ENCODE measurements at places on chromosomes 6 and 20.

DNA sequence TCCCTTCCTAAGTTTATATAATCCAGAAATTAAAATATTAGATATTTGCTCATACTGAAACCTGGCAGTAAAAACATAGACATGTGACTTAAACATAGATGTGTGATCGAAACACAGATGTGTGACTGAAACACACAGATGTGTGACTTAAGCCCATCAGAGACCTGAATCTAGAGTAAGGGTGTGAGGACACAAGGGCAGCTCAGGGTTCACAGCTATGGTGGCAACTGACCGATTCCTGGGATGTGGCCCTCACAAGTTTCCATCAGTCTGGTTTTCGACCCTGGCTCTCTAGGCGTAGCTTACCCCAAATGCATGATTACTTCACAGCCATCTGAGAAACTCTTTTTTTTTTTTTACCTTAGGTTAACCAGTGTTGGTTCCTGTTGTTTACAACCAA is 137.0 kb downstream of the NRN1 start:
- no peak for DNase-seq

DNA sequence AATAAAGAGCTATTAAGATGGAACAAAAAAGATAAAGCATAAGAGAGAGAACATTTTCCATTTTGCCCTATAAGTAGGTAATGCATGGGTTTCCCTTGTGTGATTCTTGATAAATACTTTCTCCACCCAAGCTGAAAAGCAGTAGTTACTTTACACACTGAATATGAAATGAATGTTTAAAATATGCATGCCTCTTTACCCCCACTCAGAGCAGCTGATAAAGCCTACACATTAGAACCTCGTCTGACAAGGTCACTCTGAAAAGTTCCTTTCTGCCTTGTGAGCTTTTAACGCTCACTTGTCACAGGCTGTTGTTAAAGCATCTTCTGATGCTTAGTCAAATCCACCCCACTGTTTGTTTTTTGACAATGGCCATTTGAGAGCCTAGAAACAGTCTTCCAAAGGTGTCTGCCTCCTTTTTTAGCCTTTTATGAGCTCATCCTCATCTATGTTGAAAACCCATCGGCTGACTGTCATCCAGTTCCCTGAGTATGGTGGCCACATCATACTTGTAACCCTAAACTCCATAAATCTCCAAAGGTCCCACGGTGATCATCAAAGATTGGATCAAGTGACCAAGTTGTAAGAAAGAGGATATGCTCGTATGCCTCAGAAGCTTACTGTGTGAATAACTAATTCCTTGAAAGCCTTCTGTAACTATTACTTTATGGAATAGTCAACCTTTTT is 102.8 kb downstream of the ATXN1 start:
- DNase-seq = no peak

DNA sequence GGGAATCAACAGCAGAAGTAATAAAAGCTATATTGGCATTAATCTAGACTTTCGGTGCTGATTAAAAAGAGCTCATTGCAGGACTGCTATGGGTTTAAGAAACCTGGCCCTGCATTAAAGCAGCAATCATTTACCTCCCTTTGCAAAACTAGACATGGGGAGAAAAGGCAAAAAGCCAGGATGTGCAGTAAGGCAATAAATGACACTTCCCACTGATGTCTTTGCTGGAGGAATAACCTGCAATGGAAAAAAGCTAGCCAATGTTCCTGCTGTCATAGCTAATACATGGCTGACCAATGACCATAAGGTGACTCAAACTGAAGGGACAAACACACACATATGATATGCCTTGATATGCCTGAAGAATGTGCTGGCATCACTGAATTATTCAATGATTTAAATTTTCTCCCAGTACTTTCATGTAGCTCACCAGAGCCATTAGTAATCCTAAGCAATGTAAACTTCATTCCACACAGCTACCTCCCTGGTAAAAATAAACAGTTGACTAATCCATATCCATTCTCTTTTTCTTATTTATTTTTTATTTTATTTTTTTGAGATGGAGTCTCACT is 8.7 kb downstream of the DNAAF9 start:
- no peak for DNase-seq

DNA sequence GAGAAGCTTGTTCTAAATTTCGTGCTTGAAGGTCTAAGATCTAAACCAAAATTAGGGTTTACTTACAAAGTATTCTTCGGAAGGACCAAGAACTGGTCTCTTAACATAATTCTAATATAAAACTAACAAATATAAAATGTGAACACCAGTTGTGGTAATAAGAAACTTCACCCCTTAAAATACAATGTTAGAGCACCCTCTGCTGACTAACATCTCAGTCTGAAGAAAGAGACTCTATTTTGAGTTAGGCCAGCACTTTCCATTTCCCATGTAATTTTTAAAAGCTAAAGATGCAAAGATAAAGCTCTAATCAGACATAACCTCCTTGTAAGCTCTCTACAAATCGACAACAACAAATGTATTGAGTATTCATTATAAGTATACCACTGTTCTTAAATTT is 24.6 kb downstream of the ATG5 start:
- no peak for DNase-seq

GRCh38 chr20:63021356-63022321 is 14.9 kb upstream of the BHLHE23 start:
- DNase-seq = no peak

DNA sequence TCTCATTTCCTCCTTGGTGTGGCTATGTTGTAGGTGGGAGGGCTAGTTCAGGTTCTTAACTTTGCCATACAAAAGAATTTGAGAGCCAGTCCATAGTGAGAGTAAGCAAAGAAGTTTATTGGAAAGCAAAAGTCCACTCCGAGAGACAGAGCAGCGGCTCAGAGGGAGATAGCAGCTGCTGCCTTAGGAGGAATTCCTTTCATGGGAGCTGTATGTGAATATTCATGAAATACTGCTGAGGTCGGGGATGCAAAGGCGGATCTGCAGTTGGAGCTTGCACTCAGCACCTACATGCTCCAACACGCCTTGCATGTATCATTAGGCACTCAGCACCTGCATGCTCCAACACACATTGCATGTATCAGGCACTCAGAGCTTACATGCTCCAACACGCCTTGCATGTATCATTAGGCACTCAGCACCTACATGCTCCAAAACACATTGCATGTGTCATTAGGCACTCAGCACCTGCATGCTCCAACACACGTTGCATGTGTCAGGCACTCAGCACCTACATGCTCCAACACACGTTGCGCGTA is 54.9 kb downstream of the CDH4 start:
- no peak for DNase-seq

GRCh38 chr20:40258931-40259330 is 430.1 kb downstream of the MAFB start:
- no peak for DNase-seq

- no peak for DNase-seq
Observed at GRCh38 chr20:23666189-23666588, 22.6 kb downstream of the CST4 start.

DNA sequence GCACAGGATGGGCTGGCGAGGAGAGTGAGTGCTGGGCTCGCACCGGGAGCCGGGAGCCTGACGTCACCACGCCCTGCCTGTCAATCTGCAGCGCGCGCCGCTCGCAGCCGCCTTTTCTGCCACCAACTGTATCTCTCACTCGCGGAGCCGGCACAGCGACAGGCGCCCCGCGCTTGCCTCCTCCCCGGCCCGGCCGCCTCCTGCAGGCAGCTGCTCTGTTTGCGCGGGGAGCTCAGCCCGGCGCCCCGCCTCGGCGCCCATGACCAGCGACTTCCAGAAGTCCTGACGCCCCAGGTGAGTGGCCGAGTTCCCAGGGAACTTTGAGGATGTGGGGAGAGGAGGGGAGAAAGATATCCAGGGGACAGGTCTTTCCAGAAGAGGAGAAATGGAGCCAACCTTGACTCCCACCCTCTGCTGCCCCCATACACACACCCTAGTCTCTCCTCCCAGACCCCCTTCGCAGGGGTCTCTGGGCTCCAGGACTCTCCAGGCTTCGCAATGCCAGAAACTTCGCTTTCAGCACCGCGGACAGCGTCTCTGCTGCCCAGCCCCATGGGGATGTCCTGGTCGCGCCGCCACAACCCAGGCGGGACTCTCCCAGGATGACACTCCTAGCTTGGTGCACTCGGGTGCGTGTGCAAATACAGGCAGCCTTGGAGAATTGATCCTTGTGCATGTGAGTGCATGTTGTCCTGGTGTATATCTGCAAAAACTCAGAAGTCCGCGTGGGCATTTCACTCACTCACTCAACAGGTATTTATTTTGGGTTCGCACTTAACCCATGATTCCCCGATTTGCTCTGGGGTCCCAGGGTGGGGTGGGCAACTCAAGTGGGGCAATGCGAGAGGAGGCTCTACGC is at the start of gene GPR6:
TSS of gene GPR6 (plus strand) at position 138 of the 859 bp plus-strand sequence. CDS start 802 bp downstream, outside the sequence.
- DNase-seq = no peak

All from anterior cingulate cortex (tissue), 58 donors.